ENCODE measurements at places on chromosomes 13 and 19.
A peak's percentile ranks its signal among the peaks of the same experiment; 100 is the strongest.

GRCh38 chr13:51678420-51678819 is 94.2 kb downstream of the WDFY2 start:
- DNase-seq = no peak

DNA sequence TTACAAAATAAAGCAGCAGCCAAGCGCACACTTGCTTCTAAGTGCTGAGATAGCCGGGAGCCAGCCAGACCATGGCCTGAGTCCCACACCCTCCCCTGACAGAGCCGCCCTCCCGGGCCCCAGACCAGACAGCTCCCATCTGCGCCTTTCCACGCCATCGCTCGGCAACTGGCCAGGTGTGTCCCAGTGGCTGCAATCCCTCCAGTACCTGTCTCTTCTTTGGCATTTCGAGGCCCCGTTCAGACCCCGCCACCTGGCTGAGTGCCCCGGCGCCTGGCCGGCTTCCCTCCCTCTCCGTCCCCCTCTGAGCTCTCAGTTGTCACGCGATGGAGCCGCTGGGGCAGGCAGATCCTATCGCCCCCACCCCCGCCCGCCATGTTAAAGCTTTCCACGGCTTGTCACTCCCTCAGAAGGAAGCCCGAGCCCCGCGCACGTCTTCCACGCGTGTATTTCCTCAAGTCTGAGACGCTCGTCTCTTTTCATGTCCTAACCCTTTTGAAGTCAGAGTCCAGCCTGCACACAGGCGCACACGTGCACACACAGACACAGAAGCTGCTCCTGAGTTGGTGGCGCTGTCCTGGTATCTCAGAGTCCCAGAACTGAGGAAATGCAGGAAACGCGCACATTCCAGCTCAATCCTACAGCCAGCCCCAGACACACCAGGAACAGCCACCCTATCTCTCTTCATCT is 7.9 kb downstream of the MLLT1 start:
- no peak for DNase-seq

GRCh38 chr19:35279985-35280821 is 2.1 kb upstream of the HAMP start:
- no peak for DNase-seq

- DNase-seq = no peak
These were observed 10.8 kb downstream of the LATS2 start for GRCh38 chr13:21050288-21051197.

DNA sequence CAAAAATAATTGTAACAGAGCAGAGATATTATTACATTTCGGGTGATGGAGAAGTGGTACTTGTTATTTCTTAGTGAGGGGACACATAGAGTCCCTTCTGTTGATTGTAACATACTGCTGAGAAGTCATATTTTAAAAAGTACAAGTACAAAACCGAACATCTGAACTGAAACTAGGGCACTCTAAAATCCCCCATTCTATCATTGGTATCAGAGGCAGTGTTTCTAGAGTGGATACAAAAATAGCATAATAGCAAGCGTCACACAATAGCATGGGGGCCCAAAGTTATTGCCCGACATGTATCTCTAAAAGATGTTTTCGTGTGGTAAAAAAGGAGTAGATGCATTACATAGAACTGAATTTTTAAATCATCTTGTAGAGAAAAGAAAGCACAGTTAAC is 502.1 kb upstream of the SLC10A2 start:
- DNase-seq = no peak

GRCh38 chr19:10991521-10992081 is 30.8 kb downstream of the SMARCA4 start:
- DNase-seq = no peak

- no peak for DNase-seq
These were observed 140.0 kb downstream of the FGF14 start for GRCh38 chr13:102261809-102262208.

DNA sequence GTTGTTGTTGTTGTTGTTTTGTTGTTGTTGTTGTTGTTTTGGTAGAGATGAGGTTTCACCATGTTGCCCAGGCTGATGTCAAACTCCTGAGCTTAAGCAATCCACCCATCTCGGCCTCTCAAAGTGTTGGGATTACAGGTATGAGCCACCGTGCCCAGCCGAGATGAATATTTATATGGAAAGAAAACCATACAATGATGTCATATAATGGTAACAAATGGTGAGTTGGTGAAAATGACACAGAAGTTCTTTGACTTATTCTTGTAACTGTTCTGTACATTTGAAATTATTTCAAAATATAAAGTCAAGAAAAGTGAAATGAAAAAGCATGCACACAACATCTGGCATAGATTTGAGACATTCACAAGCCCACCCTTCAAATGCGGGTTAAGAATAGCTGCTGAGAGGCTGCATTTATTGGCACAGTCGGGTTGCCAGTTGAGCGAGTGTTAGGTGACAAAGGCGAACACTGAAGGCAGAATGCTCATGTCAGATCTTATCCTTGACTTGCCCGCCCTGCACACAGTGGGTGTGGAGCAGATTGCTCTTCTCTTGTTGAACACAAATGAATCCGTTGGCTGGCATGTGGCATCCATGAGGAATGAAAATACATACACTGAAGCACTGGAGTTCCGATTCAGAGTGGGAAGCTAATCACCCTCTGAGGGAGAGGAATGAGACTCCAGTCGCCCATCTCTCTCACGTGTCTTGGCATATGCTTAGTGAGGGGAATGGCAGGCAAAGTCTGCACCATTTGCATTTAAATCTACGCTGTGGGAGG is 15.8 kb upstream of the UBE2S start:
- DNase-seq = no peak

DNA sequence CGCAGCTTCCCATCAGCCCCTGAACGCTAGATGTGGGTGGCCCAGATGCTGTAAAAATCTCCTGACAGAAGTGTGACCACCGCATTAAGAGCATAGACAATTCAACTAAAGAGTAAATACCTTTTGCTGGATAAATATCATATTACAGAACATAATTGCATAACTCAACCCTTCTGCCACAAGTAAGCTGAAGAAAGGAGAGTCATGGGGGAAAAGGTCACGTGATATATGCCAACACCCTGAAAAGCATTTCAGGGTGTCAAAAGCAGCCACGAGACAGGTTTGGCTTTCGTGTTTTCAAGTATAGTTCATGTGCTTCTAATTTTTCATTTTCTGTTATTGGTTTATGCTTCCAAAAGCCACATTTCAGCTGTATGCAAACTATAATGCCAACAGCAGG is 71.3 kb downstream of the LHFPL6 start:
- DNase-seq = no peak

GRCh38 chr19:28208745-28209144 is 1004.2 kb downstream of the UQCRFS1 start:
- no peak for DNase-seq

- DNase-seq = no peak
These were observed 1732.3 kb upstream of the SLC10A2 start for GRCh38 chr13:104798486-104798885.

DNA sequence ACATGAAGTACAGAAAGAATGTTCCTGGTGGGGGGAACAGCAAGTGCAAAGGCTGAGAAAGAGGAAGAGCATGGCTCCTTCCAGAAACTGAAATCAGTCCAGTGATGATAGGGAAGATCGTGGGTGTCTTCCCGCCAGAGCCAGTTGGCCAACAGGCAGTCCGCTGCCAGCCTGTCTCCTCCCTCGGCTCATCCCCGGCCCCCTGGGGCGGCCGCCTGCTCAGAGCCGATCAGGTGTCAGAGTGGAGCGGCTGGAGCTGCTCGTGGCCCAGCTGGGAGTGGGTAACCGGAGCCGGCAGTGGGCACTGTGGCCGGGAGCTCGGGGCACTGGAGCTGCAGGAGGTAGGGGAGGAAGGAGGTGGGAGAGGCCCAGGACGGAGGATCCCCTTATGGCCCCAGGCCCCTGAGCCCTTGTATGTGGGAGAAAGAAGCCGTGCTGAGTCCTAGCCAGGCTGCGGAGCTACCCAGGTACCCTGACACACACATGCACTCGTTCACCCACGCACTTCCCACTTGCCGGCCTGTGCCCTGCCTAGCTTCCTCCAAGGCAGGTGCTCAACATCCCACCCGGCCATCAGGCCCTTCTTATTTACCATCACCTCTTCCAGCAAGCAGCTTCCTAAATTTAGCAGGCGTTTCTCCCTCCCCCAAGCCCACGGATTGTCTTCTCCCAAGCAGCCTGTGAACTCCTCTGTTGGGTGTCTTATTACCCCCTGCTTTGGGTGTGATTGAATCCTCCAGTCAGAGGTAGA is 1.7 kb downstream of the ANKRD24 start:
- DNase-seq = no peak

GRCh38 chr19:11446652-11447301 is 11.3 kb downstream of the PRKCSH start:
- DNase-seq = peak; percentile 81

DNA sequence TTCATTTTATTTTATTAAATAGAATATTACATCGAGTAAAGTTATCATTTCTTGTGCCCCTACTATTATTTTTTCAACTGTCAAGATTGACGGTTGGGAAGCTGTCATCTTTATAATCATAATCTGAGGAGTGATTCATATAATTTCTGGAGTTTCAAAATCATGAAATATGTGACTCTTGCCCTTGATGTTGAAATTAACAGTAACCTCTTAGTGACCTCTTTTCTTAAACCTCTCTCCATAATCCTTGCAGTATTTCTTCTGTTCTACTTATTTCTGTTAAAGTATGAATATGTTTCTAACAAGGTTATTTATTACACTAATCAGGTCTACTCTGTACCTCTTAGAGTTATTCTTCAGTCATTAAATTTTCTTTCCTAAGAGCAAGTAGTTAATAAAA is 663.8 kb downstream of the LIG4 start:
- DNase-seq = no peak
